Hippocampal formation (tissue), 2 donors: ENCODE measurements at places on chromosomes 6 and 20.

DNA sequence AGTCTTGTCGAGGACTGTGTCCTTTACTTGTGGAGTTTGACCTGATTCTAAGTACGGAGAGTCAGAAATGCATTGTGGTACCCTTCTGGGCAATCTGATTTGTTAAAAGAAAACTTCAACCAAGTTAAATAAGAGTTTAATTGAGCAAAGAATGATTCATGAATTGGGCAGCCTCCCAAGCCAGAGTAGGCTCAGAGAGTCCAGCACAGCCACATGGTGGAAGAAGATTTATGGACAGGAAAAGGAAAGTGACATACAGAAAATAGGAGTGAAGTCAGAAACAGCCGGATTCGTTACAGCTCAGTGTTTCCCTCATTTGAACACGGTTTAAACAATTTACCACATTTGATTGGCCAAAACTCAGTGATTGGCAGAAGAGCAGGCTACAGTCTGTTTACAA is 329.2 kb downstream of the DHX35 start:
- no peak for DNase-seq

- DNase-seq = no peak
These were observed 2.4 kb downstream of the ADGRG6 start for GRCh38 chr6:142304241-142304640.

- no peak for DNase-seq
These were observed 631 bp downstream of the PLCB1 start for GRCh38 chr20:8132484-8133309.

- no peak for DNase-seq
These were observed 409.3 kb upstream of the SPTLC3 start for GRCh38 chr20:12599494-12599893.

GRCh38 chr20:63979557-63980316 is at the start of gene SAMD10:
Gene SAMD10, minus strand, starts transcription at chr20:63979642. Its CDS starts 175 bp downstream, at chr20:63979467.
- no peak for DNase-seq

DNA sequence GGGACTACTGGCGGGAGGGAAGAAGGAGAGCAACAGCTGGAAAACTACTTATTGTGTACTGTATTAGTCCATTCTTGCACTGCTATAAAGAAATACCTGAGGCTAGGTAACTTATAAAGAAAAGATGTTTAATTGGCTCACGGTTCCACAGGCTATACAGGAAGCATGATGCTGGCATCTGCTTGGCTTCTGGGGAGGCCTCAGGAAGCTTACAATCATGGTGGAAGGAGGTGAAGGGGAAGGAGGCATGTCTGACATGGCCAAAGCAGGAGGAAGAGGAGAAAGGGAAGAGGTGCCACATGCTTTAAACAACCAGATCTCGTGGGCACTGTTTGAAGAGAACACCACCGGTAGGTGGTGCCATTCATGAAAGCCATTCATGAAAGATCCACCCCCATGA is 67.3 kb downstream of the GMDS start:
- no peak for DNase-seq
